Memory B cell (primary cell): ENCODE measurements at places on chromosomes 16 and 17.
A peak's percentile ranks its signal among the peaks of the same experiment; 100 is the strongest.

DNA sequence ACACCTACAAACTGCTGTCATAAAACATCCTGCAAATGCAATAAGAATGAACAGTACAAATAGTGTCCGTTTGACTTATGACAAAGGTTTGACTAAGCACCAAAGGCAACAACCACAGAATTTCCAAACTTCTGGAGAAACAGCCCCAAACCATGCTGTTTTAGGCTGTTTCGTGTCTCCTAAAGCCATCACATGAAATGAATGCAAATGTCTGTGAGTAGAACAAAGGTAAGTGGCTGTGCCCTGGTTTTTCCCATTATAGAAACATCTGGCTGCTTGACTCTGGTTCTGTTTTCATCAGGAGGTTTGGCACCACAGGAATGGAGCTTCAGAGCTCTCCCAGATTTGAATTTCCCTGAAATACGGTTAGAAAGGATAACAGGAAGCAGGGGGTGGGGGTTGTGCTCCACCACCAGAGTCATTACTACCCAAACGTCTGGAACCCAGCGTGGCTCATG, 4.6 kb upstream of the EMP2 start:
- no peak for DNase-seq

DNA sequence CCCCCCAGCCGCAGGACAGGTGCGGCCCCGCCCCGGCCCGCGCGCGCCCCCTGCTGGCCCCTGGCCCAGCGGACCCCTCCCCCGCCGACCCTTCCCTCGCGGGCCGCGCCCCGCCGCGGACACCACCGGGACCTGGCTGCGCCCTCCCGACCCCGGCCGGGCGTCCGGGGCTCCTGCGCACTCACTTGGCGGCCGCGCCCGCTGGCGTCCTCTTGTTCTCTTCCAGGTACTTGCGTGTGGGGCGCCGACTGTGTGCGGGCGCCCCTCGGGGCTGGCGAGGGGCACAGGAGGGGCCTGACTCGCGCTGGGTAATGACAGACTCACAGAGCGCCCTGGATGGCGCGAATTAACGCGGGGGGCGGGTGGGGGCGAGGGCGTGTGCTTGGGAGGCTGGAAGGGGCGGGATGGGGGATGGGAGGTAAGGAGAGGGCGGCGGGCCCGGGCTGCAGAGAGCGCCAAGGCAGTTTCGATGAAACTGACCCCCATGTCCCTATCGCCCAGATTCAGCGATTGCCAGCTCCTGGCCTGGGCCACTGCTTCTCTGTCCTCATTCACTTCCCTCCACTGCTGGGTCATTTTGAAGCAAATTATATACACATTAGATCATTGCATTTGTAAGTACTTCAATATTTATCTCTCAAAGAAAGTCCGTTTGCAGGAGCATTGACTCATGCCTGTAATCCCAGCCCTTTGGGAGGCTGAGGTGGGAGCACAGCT, 445 bp upstream of the DBNDD1 start:
- DNase-seq, result peak; percentile 55

GRCh38 chr16:21275529-21275928, 2.6 kb downstream of the CRYM start:
- DNase-seq, result no peak

- DNase-seq, result no peak
These were observed 78.5 kb downstream of the MRC2 start for GRCh38 chr17:62705778-62706597.

- no peak for DNase-seq
These were observed 14.6 kb downstream of the CNGB1 start for GRCh38 chr16:57956270-57956808.

DNA sequence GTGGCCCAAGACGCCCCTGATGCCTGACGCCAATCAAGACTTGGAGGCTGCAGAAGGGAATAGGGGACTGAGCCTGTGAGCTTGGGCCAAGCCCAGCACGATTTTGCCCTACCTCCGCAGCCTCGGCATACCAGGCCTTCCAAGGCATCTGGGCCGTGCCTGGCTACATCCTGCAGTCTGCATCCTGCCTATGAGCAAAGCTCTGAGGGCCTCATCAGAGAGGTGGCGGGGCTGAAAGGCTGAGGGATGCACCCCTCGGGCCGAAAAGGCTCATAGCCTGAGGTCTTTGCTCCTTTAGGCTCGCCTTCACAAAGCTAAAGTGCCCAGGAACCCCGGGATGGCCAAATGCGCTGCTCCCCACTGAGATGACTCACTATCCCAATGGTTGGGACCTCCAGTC, 2.5 kb downstream of the SEZ6 start:
- no peak for DNase-seq

DNA sequence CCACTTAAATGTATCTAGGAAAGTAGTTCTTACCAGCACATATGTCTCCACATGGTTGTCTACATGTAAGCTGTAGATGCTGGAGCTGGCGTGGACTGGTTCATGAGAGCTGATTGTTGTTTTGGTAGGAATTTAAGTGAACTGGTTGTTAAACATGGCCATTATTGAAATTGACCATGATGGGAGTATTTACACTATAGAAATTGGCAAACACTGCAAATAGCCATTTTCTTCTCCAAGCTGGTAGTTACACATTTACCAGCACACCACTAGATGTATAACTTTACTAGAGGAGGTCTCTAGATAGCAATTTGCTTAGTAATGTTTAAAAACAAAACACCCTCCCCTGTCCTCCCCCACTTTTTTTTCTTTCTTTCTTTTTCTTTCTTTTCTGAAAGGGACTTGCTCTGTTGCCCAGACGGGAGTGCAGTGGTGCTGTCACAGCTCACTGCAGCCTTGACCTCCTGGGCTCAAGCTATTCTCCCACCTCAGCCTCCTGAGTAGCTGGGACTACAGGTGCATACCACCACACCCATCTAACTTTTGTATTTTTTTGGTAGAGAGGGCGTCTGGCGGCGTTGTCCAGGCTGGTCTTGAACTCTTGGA, 24.2 kb downstream of the IGSF6 start:
- DNase-seq, result no peak

DNA sequence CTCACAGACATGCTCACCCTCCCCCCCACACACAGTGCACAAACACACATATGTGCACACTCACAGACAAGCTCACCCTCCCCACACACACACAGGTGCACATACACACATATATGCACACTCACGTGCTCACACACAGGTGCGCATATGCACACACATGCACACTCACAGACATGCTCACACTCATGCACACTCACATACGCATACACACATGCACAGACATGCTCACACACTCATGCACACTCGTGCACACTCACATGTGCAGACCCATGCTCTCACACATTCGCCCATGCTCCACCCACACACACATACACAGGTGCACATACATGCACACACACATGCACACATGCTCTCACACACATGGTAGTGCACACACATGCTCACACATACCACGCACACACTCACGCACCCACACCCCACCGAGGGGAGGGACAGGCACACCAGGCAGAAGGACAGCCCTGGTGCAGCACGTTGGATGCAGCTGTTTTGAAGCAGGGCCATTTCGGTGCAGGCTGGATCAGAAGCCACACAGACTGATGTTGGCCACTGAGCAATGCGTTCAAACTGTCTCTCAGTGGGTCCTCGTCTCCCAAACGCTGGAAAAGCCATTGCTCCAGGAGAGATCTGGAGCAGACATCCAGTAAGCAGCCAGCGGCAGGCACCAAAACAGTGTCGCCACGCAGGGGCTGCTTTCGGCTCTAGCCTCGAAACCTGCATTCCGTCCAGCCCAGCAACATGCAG, 86.2 kb upstream of the ZNF469 start:
- DNase-seq, result no peak

- no peak for DNase-seq
These were observed 1.2 kb downstream of the CACNA1G start for GRCh38 chr17:50561746-50562141.

DNA sequence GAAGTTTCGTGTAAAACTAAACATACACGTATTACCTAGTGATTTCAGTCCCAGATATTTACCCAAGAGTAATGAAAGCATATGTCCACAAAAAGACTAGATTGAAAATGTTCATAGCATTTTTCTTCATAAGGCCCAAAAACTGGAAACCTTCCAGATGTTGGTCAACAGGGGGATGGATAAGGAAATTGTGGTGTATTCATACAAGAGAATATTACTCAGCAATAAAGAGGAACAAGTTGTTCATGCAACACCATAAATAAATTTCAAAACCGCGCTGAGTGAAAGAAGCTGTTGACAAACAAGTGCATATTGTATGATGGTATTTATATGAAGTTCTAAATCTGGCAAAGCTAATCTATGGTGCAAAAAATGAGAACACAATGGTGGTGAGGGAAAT, 54.1 kb upstream of the NFAT5 start:
- no peak for DNase-seq

DNA sequence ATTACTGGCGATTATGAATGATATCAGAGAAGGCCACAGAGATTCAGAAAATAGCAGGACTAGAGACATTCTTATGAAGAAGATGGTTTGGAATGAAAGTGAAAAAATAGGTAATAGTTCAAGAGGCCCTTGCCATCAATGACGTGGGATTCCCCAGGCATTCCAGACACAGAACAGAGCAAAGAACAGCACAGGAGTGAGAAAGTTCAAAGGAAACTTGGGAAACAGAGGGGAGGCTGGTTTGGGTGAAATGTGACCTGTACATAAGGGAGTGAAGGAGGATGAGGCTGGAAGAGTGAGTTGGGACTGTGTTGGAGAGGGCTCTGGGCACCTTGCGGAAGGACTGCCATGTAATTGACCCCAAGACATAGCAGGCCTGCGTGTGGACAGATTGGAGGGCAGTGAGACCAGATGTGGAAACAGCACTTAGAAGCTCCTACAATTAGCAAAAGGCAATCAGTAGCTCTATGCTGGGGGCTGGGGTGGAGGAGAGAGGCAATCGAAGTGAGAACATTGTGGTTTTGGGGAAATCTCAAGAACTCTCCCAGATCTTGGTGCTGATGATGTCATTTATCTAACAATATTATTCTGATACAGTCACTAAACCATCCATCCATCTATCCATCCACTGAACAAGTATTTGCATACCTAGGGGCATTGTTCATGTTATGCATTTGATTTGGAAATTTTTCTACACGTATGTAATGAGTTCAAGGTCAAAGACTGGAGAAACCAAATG, 365.3 kb upstream of the ZFHX3 start:
- no peak for DNase-seq

- DNase-seq, result no peak
These were observed 13.0 kb upstream of the USP10 start for GRCh38 chr16:84686707-84687298.

GRCh38 chr17:75633486-75634375, 497 bp downstream of the SMIM5 start:
- peak; percentile 30 for DNase-seq

GRCh38 chr16:83721676-83722075, 86.1 kb upstream of the HSBP1 start:
- no peak for DNase-seq

GRCh38 chr16:50276801-50277555, 10.6 kb downstream of the ADCY7 start:
- no peak for DNase-seq

DNA sequence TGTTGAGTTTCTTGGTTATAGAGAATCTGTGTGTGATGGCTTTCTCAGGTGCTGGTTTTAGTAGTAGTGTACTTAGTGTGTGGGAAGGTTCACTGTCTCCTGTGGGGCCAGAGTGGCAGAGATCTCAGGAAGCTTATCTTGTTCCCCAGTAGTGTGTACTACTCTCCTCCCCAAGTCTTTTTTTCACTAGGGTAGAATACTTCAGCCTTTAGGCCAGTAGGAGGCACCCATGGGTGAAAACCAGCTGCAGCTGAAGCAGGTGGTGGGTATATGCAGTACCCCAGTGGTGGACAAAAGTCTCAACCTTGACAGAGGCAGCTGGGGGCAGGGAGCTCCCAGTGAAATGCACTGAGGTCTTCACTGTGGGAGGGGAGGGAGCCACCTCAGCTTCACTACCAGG, 109.9 kb downstream of the PHKB start:
- no peak for DNase-seq

- no peak for DNase-seq
These were observed 253.3 kb upstream of the FOXF1 start for GRCh38 chr16:86256995-86257394.

DNA sequence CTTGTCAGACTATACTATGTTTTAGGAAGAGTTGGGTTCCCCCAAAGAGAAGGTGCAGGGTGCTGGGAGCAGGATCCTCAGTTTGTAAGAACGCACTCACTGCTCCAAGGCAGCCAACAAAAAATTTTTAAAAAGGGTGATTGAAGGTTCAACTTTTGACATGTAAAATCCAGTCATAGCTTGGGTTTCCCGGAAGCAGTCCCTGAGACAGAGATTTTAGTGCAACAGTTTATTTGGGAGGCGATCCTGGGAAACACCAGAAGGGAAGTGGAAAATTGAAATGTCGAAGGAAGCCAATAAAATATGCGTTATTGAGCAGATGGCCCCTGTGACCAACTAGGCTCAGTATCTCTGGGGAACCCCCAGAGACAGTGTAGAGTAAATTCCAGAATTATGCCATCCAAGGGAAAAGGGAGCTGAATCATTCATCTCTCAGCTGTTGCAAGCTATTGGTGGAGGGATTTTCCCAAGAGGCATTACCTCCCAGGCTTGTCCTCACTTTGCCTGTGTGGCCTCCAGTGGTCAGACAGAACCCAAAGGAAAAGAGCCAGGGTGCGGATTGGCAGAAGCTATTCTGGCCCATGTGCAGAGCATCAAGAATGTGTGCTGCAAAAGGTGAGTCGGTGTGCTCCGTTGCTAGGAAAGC, 72.9 kb downstream of the HS3ST3B1 start:
- no peak for DNase-seq

GRCh38 chr17:38453951-38454421, 25.7 kb downstream of the ARHGAP23 start:
- no peak for DNase-seq

DNA sequence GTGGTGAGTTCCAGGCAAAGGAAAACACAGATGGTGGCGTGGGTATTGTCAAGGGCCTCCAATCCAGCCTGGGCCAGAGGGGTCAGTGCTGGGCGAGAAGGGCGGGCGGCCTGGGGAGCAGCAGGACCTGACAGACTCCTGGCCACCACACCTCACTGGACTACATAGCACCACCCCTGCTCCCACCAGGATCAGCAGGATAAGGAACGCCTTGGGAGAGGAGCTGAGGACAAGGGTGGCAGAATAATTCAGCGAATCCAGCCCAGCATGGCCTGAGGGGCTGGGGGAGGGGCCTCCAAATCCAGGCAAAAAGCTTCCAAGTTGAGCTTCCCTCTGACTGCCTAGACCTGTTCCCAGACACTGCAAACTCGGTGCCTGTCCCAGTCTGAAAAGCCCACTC, 6.5 kb downstream of the DLX4 start:
- DNase-seq, result no peak

DNA sequence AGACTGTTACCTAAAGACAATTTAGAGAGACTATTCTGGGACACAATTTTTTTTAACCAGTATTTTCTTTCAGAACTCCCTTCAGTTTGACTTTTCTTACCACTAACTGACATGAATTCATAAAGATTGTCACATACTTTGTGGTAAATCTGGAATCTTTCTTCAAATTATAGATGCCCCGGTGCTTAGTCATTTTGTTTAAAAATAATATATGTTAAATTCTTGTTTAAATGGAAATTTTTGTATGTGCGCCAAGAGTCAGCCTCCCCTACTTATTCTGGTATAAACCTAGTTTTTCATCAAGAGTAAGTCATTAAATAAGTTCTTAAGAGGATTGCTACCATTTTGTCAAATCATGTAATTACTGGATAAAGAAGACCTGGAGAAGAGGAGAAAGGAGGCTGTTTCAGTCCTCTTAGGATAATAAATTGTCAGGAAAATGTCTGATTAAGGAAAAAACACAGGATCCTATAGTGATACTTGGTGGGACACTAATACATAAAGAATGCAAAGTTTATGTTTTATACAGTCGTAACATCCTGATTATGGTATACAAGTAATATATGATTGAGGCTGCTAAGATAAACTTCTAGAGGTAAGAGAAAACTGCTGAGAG, 424.4 kb downstream of the PMP22 start:
- no peak for DNase-seq

- DNase-seq, result no peak
These were observed 17.4 kb downstream of the ZNF276 start for GRCh38 chr16:89738538-89739317.
